ENCODE measurements at places on chromosomes 1 and 21. TPM values are rescaled to one million over a fixed set of nuclear protein-coding genes. Genes with fewer than 3 reads are reported as not detected.

DNA sequence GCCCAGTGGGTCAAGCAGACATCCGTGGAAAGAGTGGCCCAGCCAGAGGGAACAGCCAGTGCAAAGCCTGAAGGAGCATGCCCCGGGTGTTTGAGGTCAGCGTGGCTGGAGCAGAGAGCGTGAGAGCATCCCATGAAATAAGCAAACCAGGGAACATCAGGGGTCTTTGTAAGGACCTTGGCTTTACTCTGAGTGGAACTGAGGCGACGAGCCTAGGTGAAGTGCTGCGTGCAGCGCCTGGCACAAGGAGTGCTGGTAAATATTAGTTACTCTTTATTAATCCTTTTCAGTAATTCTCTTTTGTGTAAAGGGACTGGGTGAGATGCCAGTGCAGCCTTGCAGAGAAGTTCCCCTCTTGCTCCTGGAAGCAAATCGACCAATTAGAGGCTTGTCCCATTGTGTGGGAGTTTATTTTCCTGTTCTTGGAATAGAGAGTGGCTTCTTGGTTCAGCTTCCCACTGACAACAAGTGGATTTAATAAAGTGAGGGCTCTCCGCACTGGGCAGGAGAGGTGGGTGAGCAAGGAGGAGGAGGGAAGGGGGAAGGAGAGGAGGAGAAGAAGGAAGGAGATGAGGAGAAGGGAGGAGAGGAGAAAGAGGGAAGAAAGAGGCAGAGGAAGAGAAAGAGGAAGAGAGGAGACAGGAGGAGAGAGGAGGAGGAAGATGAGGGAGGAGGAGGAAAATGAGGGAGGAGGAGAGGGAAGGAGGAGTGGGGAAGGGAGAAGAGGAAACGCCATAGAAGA lies 37.6 kb upstream of the DISP3 start:
- DNase-seq = no peak

C4BPA gene
- 5.9 TPM for total RNA-seq

DNA sequence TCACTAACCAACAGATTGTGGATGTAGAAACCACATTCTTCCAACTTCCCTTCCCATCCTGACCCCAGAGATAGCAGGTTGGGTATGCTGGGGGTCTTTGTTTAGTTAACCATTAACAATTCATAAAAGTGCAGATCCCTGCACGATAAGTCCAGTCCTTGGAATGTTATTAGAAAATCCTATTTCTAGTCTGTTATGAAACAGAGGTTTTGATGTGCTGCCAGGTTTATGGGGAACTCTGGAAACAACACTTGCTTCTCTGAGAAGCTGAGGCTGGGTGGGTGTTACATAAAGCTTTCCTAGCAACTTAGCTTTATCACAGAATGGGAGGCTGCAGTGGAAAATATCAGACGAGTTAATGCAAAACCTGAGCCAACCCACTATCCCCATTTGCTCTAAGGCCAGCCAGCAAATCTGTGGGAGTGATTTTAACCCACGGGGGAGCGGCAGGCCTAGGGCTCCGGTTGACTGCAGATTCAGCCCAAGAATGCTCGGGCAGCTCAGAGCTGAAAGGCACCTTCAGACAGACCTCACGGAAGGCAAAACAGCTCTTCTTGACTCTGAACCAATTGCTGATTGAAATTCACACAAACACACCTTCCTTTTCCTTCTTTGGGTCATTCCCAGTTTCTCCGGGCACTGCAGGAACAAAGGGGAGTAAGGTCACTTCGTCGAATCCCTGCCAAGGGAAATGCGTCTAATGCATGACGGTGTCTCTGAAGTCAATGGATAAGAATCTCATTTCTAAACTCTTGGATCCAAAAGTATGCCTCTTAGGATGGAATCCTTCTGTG lies 111.7 kb upstream of the IRF2BP2 start:
- DNase-seq = no peak

DNA sequence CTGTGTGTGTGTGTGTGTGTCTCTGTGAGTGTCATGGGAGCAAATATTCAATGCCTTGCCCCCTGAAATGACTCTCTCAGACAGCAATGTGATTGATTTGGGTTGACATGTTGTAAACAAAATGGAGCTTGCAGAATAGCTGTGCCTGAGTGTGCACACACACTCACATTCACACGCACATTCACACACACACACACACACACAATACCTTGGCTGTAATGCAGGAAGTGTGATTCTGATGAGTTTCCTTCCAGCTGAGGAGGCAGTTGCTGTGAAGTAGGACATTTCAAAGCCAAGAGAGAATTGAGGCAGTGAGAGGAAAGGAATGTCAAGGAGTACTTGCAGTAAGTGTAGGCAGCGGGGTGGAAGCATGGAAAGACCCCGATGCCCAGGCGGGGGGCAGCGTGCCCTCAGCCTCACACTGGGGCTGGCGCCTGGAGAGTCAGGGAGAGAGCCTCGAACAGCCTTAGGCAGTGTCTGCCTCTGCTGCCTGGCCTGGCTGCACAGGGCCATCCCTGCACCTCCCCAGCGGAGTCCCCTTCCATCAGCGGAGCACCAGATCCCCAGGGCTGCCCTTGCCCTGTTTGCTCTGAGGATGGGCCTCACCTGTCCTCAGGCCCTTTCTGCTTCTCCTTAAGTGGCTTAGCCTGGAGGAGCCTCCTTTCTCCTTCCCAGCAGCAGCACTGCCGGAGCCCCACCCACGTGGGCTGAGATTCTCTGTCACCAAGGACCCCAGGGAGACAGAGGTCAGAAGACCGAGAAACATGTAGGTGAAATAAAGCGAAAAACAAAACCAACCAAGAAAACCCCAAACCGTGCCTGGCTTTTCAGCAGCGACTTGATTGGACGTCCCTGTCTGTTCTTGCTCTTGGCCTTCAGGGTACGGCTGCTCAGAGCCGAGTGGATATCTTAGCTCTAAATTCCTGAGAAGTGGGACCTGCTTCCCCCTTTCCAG lies 9.2 kb downstream of the VASH2 start:
- DNase-seq = no peak

- no peak for DNase-seq
These were observed 49.4 kb downstream of the SPATA46 start for GRCh38 chr1:162327144-162327787.

MCOLN3 gene
- 0.80 TPM for total RNA-seq

DNA sequence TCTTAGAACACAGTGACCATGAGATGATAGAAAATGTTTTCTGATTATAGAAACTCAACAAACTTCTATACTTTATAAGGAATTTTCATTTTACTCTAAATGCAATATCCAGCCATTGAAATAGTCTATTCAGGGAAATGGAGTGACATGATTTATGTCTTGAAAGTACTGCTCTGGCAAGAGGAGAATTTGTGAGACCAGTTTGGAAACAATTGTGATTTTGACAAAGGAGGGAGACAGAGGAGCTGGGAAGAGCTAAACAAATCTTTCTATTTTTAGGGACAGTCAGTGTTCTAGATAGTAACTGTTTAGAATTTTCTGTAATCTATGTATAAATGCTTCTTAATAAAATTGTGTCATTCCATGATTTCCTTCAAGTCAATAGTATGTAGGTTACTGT lies 252.3 kb downstream of the FMN2 start:
- DNase-seq = no peak

GRCh38 chr1:242088875-242089274 lies 90.0 kb upstream of the MAP1LC3C start:
- DNase-seq = no peak

CHRNB2 gene
- 0.92 TPM for total RNA-seq

DNA sequence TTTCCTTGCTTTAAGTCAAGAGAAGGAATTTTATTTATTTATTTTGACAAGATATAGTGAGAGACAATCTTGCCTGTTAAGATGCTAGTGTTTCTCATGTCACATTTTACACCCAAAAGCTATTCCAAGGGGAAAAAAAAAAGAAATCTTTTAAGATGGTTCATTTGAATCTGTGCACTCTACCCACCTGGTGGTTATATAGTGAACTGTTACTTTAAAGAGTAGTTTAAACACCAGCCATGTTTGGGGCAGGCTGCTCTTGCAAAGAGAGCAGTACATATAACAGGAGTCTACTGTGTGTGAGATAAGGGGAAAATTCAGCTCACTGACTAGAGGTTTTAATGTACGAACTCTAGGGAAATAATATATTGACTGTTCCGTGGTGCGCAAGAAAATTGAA lies 3.3 kb upstream of the ELAVL4 start:
- DNase-seq = no peak

- DNase-seq = no peak
These were observed 18.0 kb upstream of the STUM start for GRCh38 chr1:226530591-226530990.

DNA sequence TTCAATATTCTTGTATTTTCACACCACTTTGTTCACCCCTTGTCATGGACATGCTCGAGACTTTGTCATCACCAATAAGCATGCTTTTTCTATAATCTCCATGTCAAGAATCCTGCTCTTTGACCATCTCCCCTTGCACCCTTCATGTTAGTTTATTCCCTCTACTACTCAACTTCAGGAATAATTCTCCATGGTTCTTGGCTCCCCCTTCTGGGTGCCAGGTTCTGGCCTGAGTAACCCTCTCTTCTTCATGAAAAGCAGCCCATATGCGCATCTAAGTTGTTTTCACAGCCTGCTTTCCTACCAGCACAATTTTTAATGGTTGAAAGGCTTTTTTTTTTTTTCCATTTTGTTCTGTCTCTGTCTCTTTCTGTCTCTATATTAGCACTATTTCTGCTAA lies 160.7 kb downstream of the LEPR start:
- DNase-seq = no peak

GRCh38 chr1:118927427-118928187 lies 60.5 kb downstream of the TBX15 start:
- no peak for DNase-seq

ERICH3 gene
- 0.14 TPM for total RNA-seq

KIF17 gene
- total RNA-seq = 0.20 TPM

All from mucosa of descending colon (tissue), 3 donors.